ENCODE measurements at places on chromosomes 16 and 17. TPM values are rescaled to one million over a fixed set of nuclear protein-coding genes. Genes with fewer than 3 reads are reported as not detected.
A peak's percentile ranks its signal among the peaks of the same experiment; 100 is the strongest.

DNA sequence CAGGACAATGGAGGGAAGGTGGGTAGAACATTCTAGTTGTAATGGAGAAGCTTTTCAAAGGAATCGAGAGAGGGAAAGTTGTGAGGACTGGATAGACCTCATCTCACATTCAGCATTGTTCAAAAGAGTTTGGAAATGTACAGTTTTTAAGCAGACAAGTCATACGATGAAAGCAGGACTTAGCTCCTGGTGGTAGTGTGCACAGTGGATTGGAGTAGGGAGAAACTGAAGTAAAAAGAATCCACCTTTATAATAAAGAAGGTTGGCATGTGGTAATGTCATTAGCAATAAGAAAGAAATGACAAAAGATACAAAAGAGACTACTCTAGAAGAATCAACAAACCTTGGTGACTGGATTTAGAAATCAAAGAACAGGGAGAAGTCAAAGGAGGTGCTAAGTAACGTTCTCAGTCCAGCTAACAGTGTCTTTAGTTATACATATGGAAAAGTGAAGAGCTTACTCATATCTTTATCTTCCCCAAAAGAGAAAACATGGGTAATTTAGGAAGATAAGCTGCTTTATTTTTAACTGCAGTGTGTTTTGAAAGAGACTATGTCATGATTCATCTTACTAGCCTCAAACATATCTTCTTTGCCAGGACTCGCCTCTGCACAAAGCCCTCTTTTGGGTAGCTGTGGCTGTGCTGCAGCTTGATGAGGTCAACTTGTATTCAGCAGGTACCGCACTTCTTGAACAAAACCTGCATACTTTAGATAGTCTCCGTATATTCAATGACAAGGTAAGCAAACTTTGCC, 18.7 kb upstream of the EVI2A start:
- H3K4me1 ChIP-seq, result no peaks in the 10 kb centered on the region
- H3K4me3 ChIP-seq, result no peak overlapping the region
- H3K27ac ChIP-seq, result no peak overlapping the region
- H3K36me3 ChIP-seq, result no peaks in the 10 kb centered on the region
- no peaks in the 10 kb centered on the region for H3K27me3 ChIP-seq

- no peaks in the 10 kb centered on the region for H3K27me3 ChIP-seq
- no peaks in the 10 kb centered on the region for H3K36me3 ChIP-seq
- DNase-seq, result no peak
- peak overlapping the region; percentile 32 for H3K27ac ChIP-seq
- no peaks in the 10 kb centered on the region for H3K4me1 ChIP-seq
These were observed 722 bp upstream of the TIMP2 start for GRCh38 chr17:78925662-78926555.

CA5A gene
- not detected for total RNA-seq

PRSS36 gene
- total RNA-seq, result 0.13 TPM

NQO1 gene
- 27.3 TPM for total RNA-seq

DNA sequence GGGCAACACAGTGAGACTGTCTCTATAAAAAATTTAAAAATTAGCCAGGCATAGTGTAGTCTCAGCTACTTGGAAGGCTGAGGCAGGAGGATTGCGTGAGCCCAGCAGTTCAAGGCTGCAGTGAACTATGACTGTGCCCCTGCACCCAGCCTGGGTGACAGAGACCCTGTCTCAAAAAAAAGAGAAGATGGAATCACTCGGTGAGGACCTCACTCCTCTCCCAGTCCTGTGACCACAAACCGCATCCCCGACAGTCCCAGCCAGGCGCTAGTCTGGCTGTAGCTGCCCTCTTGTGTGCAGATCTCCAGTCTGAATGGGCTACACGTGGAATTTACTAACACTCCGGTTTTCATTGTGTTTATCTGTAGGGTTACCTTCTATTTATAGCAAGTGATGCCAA, 11.1 kb downstream of the DEXI start:
- H3K27me3 ChIP-seq, result no peaks in the 10 kb centered on the region
- H3K4me3 ChIP-seq, result no peak overlapping the region
- peaks cover 3% of the 10 kb centered on the region for H3K4me1 ChIP-seq
- H3K27ac ChIP-seq, result no peak overlapping the region
- DNase-seq, result no peak

All from naive thymus-derived CD4-positive, alpha-beta T cell (primary cell).